GM06990 (cell line): ENCODE measurements at places on chromosomes 7 and 10.

DNA sequence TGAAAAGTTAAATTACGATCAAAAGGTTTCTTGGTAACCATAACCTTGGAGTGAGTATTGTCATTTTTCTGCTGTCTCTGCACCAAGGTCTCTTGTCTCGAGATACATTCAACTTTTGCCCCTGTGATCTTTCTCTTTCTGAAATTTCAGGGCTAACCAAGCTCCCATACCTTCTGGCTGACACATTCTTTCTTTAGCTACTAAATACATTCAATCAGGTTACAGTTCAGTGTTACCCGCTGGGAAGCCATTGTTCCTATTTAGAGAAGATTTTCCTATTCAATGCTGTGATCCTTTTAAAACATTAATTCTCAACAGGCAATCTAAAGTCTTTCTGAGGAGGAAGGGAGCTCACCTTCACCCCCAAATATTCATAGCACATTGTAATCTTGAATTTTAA is 22.9 kb upstream of the DMTF1 start:
- no peak for DNase-seq

- no peak for DNase-seq
These were observed 179.9 kb upstream of the TMEM72 start for GRCh38 chr10:44731283-44731682.

DNA sequence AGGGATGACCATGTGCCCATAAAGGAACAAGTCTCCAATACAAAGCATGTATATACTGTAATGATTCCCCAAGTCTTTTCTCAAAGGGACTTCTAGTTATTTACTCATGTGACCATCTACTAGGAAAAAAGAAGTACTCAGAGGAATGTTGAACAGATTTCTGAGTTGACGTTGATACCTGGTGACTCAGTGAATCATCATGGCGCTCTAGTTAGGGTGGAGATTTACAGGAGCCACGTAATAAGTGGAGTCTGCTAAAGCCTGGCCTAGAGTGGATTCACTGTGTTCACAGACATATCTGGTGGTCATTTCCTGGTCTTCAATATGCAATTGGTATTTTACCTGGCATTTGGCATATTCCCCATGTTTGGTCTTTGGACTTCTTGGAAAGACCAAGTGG is 302.2 kb upstream of the CACNA2D1 start:
- DNase-seq, result no peak

- DNase-seq, result peak; percentile 30
These were observed 79.0 kb upstream of the PLXNA4 start for GRCh38 chr7:132655131-132655727.

DNA sequence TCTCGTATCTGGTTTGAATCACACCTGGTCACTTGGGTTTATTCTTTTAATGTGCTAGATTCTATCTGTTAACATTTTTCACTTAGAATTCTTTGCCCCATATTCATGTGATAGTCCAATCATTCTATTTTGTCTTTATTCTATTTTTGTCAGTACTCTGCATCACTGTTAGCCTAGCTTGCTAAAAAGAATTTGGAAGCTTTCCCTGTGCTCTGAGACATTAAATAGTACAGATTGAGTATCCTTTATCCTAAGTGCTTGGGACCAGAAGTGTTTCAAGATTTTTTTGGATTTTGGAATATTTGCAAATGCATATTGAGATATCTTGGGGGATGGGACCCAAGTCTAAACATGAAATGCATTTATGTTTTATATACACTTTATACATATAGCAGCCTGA is 51.0 kb downstream of the RALA start:
- DNase-seq, result no peak

DNA sequence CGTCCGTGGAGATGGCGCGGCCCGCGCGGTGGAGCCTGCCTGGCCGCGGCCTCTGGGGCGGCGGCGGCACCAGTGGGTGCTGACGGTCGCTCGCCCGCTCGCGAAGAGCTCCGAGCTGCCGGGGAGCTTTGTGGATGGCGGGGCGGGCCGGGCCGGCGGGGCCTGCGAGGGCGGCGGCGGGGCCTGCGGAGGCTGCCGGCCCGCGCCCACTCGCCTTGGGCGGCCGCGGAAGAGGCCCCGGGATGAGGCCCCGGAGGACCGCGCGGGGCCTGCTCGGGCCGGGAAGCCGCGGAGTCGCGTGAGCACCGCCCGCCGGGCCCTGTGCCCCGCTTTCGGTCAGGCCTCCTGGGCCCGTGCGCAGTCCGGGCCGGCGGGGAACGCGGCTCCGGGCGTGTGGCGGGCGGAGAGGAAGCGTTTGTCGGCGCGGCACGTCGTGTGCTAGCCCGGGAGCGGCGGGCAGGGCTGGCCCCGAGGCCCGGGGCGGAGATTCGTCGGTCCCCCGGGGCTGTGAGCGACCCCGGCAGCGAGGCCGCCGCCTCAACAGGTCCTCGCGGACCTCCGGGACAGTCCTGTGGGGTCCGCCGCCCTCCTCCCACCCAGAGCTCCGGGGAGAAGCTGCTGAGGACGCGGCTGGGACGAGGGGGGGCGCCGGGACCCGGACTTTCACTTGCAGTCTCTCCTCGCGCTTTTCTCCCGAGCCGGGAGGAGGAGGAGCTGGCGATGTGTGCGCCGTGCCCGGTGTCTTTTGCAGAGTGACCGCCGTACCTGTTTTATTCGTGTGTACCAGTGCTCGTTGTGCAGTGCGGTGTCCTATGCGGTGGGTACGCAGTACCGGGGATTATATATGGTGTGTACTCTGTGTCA is 578 bp downstream of the ZMYND11 start:
- DNase-seq, result peak; percentile 77

DNA sequence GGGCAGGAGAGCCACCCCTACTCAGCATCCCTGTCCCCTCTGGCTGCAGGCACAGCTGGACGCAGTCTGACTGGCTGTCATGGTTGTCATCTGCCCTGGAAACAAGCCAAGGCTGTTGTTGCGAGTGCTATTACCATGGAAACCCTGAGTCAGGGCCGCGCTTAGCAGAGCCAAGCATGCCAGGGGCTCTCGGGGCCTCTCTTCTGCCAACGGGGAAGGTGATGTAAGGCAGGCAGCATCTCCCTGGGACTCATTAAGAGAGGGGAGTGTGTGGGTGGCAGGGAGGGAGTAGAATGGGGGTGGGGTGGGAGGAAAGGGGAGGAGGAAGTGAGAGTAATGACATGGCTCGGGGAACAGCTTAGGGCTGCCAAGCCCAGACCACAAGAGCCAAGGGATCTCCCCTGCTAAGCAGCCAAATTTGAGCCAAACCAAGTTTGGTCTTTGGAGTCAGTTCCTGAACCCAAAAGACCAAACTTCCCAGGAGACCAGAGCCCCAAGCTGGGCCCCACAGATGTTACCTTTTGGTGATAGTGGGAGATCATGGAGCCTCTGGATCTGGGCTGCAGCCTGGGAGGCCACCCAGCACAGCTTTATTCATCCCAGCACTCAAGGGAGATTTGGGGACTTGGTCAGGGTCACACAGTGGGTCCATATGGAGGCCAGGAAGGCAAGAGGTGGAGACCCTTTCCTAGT is 67.6 kb downstream of the TMEM130 start:
- peak; percentile 86 for DNase-seq

GRCh38 chr7:115297656-115298055 is 375.8 kb downstream of the MDFIC start:
- no peak for DNase-seq

GRCh38 chr7:150415161-150416153 is 35.0 kb upstream of the GIMAP8 start:
- DNase-seq, result no peak

GRCh38 chr7:55121249-55121648 is 102.4 kb downstream of the EGFR start:
- no peak for DNase-seq

GRCh38 chr7:134750083-134751062 is 29.1 kb upstream of the CALD1 start:
- no peak for DNase-seq

DNA sequence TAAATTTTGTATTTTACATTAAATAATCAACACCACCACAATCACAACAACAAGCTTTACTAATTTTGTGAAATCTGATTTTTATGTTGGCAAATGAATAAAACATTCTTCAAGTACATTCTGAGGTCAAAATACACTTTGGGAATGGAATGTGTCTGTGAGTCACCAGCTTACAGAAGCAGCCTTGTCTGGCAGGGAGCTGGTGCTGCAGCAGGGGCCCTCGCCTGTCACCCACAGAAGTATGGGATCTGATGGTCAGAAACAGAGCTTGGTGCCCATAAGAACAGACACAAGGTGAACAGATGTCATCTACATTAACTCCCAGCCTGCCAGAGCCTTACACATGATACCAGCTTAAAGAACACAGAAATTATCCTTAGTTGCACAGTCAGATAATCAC is 496.9 kb downstream of the CCSER2 start:
- DNase-seq, result no peak

- no peak for DNase-seq
These were observed 4.4 kb downstream of the BAG3 start for GRCh38 chr10:119655566-119656001.

DNA sequence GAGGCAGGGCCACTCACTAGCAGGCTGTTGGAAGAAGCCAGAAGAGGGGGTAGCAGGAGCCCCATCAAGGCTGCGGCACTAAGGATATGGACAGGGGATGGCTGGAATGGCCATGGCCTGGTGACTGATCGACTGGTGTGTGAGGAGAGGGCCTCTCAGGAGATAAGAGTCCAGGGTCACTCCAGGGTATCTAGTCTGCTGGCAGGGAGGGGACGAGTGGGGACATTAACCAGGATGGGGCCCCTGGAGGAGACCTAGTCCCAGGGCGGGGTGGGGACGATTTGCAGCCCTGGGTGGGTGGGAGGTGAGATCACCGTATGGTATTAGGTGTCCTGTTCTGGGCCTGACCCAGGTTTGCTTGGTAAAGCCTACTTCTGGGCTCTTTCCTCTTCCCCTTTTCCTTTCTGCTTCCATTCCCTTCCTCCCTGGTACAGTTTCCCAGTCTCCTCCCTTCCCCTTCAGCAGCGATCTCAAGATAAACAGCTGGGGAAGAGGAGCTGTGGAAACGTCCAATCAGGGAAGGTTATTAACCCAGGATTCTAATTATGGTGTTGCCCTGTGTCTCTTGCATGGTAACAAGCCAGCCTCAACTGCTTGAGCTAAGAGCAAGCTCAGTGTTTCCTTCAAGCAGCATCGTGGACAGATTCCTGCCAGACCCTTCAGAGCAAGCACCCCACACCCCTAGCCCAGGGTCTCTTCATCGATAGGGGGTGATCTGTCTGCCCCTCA is 233.2 kb downstream of the RPS24 start:
- no peak for DNase-seq

GRCh38 chr7:117616694-117617093 is 136.9 kb downstream of the CFTR start:
- DNase-seq, result no peak

GRCh38 chr10:16904639-16905061 is 87.4 kb upstream of the RSU1 start:
- DNase-seq, result no peak

DNA sequence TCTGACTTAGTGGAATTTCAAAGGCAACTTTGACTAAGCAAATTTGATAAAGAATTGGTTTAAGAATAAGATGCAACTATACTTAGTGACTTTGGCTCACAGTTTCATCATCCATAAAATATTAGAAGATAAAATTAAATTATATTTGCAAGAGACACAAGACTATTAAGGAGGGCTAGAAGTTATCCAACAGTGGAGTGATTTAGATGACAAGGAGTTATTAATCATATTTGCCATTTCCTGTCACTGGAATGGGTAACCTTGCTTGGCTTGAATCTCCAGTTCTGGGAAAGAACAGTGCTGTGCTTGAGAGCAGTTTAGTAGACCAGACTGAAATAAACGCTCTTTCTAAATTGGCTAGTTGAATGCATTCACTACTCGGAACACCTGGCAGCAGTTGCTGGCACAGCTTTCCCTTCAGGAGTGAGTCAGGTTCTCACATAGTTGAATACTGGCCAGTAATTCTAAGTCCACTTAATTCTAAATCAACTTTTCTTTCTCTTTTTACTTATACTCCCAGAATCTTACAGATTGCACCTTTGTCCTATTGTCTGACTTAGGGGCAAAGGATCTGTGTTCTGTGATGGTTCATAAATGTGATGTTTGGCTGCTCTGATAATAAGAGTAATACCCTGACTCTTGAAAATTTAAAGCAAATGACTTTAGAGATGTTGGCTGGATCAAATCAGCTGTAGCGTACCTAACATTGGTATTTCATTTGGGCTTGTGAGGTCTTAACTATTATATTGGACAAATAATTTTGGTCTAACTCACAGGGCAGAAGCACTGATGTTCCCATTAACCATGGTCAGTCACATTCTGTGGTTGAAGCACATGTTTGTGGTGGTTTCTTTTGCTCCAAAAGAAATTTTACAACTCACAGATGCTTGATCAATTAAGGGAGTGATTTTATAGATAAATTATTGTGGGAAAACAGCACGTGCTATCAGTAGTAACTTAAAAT is 16.6 kb downstream of the STMP1 start:
- no peak for DNase-seq

GRCh38 chr10:70590655-70591416 is 11.7 kb downstream of the PRF1 start:
- no peak for DNase-seq

DNA sequence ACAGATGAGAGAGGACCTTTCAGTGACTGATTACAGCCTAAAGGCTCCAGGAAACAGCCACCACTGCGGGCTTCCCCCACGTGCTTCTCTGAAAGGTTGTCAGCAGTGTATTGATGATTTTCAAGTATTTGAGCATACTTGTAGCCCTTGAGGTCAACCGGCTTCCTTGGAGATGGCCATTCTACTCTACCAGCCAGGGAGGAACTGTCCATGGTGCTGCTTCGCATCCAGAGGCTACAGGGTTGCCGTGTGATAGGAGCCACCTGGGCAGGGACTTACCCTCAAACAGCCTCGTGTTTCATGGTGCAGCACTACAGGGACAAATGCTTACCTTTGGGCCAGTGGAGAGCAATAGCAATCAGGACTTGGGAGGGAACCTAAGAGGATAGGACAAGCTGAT is 179.5 kb downstream of the DPP6 start:
- DNase-seq, result no peak

- no peak for DNase-seq
These were observed 34.8 kb upstream of the CCSER2 start for GRCh38 chr10:84293574-84294016.

- DNase-seq, result no peak
These were observed 11.9 kb downstream of the PLAU start for GRCh38 chr10:73922864-73923133.

- no peak for DNase-seq
These were observed 297.8 kb downstream of the KLF6 start for GRCh38 chr10:3487228-3487627.

- DNase-seq, result no peak
These were observed 111.5 kb upstream of the PHYHIPL start for GRCh38 chr10:59064759-59065539.

GRCh38 chr10:51117053-51117660 is 42.9 kb downstream of the PRKG1 start:
- DNase-seq, result no peak

DNA sequence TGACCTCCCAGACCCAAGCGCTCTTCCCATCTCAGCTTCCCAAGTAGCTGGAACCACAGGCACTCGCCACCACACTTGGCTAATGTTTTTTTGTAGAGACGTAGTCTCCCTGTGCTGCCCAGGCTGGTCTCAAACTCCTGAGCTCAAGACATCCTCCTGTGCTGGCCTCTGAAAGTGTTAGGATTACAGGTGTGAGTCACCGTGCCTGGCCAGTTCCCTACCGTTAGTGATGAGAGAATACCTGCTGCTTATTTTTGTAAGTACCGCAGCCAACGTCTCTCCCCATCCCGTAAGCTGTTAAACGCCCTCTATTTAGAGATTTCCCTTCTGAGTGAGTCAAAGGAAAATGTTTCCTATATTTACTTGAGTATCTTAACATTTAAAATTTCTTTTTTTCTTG is 38.5 kb upstream of the PDLIM1 start:
- DNase-seq, result no peak

GRCh38 chr7:36583318-36583717 is 141.0 kb downstream of the AOAH start:
- no peak for DNase-seq

- DNase-seq, result no peak
These were observed 192.6 kb downstream of the CCSER2 start for GRCh38 chr10:84521013-84521412.
